ENCODE measurements at places on chromosomes 7 and 10.

DNA sequence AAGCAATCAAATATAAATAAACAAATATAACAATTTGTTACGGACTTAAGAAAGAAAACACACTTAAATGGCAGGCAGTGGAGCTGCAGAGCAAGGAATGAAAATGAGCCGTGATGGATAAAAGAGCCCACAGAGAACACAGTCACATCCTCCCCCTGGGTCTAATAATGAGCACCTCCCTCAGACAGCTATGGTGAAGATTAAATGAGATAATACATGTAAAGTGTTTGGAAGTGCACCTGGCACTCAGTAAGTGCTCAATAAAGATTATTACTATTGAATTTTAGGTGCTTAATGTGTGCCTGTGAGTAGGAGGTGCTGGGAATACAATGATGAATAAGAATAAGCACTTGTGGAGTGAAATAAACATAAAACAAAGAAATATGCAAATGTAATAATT lies 49.1 kb upstream of the CABCOCO1 start:
- DNase-seq: no peak

DNA sequence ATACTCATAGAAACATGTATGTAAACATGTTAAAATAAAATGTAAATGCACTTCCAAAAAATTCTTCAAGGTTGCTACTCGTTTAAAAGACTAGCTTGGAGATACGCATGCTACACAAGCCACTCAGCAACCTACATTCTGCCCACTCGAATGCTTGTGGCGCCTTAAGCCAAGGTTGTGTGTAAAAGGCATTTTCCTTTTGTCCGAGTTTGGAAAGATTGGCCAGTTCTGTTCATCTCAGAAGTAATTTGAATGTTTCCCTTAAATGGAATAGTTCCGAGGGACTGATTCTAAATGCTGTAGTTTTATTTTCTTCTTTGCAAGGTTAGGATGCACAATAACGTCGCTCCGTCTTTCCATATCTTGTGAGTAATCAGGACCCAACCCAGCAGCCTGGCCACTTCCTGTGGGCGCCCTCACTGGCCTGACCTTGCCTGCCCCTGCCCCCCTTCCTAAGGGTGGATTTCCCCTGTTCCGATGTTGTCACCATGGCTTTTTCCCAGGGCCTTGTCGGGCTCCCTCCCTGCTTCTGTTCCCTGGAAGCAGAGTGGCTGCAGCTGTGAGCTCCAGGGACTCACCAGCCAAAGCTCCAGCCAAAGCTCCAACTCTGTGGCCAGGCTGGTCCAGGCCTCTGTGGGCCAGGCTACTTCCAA lies 70.6 kb downstream of the PTPRE start:
- DNase-seq: peak; percentile 67

- peak; percentile 43 for DNase-seq
Observed at GRCh38 chr10:947051-947450, 15.5 kb upstream of the LARP4B start.

GRCh38 chr10:133397938-133398337 lies 4.0 kb downstream of the MTG1 start:
- no peak for DNase-seq

DNA sequence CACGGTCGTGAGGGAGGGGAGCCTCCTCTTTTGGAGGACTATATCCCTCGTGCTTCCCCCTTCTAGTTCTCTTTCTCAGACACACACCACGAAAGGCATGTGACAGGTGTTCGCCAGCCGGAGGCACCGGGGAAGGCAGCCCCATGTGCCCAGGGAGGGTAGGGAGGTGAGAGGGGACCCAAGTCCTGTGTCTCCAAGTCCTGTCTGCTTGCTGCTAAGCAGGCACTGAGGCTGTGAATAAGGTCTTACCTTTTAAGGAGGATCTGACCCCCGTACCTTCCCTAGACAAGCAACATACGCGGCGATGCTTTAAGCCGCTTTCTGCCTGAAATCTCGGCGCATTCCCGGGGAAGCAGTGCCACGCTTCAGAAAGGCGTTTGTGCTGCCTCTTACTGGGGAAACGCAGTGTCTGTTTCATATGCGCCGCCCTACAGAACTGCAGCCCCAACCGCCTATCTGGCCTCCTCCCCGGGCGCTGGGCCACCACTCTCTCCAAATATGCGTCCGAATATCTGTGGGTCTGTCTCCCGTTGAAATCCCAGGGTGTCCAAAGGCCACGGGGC lies 770 bp downstream of the PLXNA4 start:
- DNase-seq: no peak

DNA sequence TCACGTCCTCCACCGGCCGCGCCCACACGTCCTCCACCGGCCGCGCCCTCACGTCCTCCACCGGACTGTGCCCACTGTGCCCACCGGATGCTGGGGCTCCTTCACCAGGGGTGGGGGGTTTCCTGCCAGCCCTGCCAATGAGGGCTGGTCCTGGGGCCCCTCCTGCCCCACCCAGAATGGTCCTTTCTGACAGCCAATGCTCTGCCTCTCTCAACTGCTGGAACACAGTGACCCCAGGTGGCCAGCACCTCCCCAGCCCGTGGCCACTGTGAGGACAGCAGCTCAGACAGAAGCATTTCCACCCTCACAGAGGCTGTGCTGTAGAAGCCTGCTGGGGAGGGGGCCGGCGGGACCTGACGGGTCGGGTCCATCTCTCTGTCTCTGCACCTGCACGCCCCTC lies 90.1 kb upstream of the DNAAF5 start:
- peak; percentile 46 for DNase-seq

- DNase-seq: no peak
Observed at GRCh38 chr10:71448146-71448545, 51.4 kb downstream of the CDH23 start.

Data from inflammatory macrophage (primary cell).